Activated CD8-positive, alpha-beta memory T cell treated with anti-CD3 and anti-CD28 coated beads, Interleukin-2, amount 10 ng/mL, durations not matched to agents 7 days and 5 days (primary cell): ENCODE measurements at places on chromosomes 12 and 14. TPM values are rescaled to one million over a fixed set of nuclear protein-coding genes. Genes with fewer than 3 reads are reported as not detected.

The DHRS2 gene
- 2.7 TPM for total RNA-seq

The MYRFL gene
- not detected for total RNA-seq

The LBHD2 gene
- total RNA-seq = not detected

DNA sequence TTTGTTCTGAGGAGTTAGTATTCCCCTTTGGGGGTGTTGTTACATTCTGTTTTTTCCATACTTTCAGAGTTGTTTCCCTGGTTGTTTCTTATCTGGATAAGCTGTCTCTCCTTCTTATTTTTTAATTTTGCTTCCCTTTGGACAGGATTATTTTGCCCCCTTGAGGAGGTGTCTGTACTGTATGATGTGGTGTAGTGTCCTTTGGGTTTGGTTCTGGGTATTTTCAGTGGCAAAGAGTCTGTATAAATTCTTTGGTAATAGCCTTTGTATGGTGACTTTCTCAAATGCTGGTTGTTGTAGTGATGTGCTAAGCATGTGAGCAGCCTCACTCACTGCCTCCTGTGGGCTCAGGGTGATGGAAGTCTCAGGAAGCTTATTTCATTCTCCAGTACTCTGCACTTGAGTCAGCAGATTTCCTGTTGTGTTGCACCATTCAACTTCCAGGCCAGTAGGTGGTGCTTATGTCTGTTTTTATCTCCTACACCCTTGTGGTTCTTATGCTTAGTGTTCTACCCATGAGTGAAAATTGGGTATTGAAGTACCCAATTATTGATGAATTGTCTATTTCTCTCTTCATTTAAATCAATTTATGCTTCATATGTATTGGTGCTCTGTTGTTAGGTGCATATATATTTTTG, 103.3 kb upstream of the PMCH start:
- peaks cover 13% of the 10 kb centered on the region for H3K27me3 ChIP-seq
- no peak overlapping the region for H3K4me3 ChIP-seq
- H3K4me1 ChIP-seq = peaks cover 15% of the 10 kb centered on the region
- peak; percentile 61 for DNase-seq
- H3K27ac ChIP-seq = no peak overlapping the region

DNA sequence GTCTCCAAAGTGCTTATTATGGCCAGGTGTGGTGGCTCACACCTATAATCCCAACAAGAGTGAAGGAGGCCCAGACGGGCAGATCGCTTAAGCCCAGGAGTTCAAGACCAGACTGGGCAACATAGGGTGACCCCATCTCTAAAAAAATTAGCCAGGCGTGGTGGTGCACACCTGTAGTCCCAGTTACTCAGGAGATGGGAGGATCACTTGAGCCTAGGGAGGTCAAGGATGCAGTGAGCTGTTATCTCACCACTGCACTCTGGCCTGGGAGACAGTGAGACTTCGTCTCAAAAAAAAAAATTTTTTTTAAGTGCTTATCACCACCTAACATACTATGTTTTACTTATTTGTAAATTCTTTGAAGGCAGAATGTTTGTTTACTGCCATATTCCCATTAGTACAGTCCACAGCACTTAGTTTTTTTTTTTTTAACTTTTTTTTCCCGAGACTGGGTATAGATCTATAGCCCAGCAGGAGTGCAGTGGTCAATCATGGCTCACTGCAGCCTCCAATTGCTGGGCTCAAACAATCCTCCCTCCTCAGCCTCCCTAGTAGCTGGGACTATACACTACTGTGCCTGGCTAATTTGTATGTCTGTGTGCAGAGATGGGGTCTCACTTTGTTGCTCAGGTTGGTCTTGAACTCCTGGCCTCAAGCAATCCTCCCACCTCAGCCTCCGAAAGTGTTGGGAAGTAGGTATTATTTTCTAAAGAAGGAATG, 4.7 kb upstream of the KANSL2 start:
- no peak overlapping the region for H3K27ac ChIP-seq
- H3K4me3 ChIP-seq = no peak overlapping the region
- peaks cover 23% of the 10 kb centered on the region for H3K4me1 ChIP-seq
- H3K36me3 ChIP-seq = peaks cover 35% of the 10 kb centered on the region
- no peaks in the 10 kb centered on the region for H3K27me3 ChIP-seq
- no peak for DNase-seq

GRCh38 chr12:108571609-108572165, 9.3 kb downstream of the ISCU start:
- H3K36me3 ChIP-seq = peaks cover 26% of the 10 kb centered on the region
- no peak for DNase-seq
- peaks cover 3% of the 10 kb centered on the region for H3K27me3 ChIP-seq
- H3K4me3 ChIP-seq = no peak overlapping the region

DNA sequence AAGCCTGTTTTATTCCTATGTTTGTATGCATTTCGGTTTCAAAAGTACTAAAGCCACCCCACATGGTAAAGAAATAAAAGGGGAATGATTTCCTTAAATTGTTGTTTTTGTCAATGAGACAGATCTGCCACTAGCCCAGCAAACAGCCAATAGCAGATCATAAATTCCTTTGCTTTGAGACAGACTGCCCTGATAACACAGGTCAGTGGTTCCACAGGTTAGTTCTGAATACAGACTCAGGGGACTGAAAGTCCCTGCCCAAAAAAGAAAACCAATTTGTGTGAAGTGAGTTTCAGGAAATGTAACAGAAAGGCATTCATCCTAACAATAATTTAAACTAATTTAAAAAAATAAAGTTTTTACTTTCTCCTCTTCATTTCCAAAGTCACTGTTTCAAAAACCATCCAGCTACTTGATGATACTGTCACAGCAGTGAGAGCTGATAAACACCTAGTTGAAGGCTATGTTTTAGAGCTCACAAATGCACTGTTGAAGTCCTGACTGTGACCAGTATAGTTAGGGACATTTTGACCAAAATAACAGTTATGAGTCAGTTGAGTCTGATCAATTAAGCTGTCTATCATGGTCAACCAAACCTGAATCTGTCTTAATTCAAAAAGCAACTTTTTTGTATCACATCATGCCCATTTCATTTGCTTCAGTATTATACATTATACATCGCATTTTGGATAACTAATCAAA, 77.7 kb downstream of the LGR5 start:
- no peaks in the 10 kb centered on the region for H3K4me1 ChIP-seq
- no peak overlapping the region for H3K4me3 ChIP-seq
- no peaks in the 10 kb centered on the region for H3K36me3 ChIP-seq
- peaks cover 20% of the 10 kb centered on the region for H3K27me3 ChIP-seq
- DNase-seq = no peak

- H3K4me3 ChIP-seq = peak overlapping the region; percentile 46
- H3K4me1 ChIP-seq = peaks cover 29% of the 10 kb centered on the region
- H3K27me3 ChIP-seq = no peaks in the 10 kb centered on the region
- peaks cover 29% of the 10 kb centered on the region for H3K36me3 ChIP-seq
Observed at GRCh38 chr12:62251609-62251958, 8.6 kb upstream of the USP15 start.

- no peak overlapping the region for H3K27ac ChIP-seq
- no peak for DNase-seq
- no peak overlapping the region for H3K4me3 ChIP-seq
- H3K27me3 ChIP-seq = no peaks in the 10 kb centered on the region
- peaks cover 14% of the 10 kb centered on the region for H3K4me1 ChIP-seq
Observed at GRCh38 chr14:70780396-70781075, 28.8 kb downstream of the MAP3K9 start.

GRCh38 chr12:121430833-121431415, 31.0 kb downstream of the RNF34 start:
- H3K27me3 ChIP-seq = no peaks in the 10 kb centered on the region
- peak overlapping the region; percentile 32 for H3K27ac ChIP-seq
- no peak overlapping the region for H3K4me3 ChIP-seq
- H3K4me1 ChIP-seq = peaks cover 11% of the 10 kb centered on the region
- DNase-seq = no peak

DNA sequence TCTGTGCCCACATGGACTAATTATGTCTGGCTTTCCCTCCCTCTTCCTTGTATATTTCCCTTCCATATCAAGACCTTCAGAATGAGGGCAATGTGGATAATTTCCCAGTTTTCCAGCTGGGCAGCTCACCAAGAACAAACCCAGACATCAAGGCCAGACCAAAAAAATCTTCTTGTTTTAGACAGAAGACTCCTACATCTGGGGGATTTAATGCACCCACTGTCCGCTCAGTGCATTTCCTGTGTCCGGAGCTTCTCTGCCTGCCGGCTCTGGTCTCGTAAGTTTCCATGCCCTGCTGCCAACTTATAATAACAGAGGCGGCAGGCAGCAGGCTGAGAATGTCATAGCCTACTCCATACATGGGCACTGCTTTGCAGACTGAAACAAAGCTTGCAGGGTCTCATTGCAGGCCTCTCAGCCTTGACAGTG, 207.2 kb upstream of the BCL2L14 start:
- H3K27me3 ChIP-seq = no peaks in the 10 kb centered on the region
- H3K4me3 ChIP-seq = no peak overlapping the region

GRCh38 chr12:94191023-94191422, 42.6 kb downstream of the PLXNC1 start:
- no peak for DNase-seq
- H3K4me1 ChIP-seq = peaks cover 3% of the 10 kb centered on the region
